Hippocampal formation (tissue), 2 donors: ENCODE measurements at places on chromosomes 1 and 21.

DNA sequence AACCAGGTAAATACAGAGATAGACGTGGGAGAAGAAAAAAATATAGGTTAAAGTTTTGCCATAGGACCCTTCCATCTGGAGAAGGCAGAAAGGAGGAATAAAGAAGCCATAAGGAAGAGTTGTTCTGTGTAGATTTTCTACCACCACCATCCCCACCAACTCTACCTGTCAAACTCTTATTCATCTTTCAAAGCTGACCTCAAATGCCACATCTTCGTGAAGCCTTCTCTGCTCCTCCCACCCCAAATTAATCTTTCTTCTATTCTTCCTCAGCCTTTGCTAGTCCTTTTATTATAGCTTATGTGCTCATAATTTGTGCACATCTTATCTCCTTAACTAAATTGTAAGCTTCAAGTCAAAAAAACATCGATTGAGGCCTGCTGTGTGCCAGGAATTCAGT is 1.3 kb upstream of the NECTIN4 start:
- DNase-seq: no peak

DNA sequence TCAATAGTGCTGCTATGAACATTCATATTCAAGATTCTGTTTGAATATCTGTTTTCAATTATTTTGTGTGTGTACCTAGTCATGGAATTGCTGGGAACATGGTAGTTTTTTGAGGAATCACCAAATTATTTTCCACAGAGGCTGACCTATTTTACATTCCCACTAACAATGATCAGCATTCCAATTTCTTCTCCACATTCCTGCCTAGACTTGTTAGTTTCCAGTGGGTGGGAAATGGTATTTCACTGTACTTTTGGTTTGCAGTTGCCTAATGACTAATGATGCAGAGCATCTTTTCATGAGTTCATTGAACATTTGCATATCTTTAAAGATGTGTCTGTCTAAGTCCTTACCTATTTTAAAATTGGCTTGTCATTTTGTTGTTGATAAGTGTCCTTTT is 1182.6 kb upstream of the B3GALT2 start:
- no peak for DNase-seq

- DNase-seq: no peak
These were observed 21.5 kb downstream of the WLS start for GRCh38 chr1:68210829-68211228.

DNA sequence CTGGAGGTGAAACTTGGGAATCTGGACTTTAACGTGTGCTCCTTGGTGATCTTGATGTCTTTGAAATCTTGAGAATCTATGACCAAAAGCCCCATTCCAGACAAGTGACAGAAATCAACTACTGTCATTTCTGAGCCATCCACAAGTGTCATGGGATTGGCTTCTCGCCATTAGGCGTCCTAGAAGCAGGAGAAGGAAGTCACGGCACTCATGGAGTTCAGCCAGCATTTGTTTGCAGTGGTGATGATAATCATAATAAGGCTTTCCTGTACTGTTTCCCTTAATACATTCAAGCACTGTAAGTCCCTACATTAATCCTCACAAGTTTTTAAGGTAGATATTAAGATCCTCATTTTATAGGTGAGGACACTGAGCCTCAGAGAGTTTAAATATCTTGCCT is 11.9 kb downstream of the F5 start:
- no peak for DNase-seq

GRCh38 chr1:234311414-234311813 is 61.8 kb upstream of the COA6 start:
- DNase-seq: no peak

- no peak for DNase-seq
These were observed 52.4 kb downstream of the SLC37A1 start for GRCh38 chr21:42565886-42566523.

- no peak for DNase-seq
These were observed 15.6 kb upstream of the RAP1A start for GRCh38 chr1:111603979-111604378.

DNA sequence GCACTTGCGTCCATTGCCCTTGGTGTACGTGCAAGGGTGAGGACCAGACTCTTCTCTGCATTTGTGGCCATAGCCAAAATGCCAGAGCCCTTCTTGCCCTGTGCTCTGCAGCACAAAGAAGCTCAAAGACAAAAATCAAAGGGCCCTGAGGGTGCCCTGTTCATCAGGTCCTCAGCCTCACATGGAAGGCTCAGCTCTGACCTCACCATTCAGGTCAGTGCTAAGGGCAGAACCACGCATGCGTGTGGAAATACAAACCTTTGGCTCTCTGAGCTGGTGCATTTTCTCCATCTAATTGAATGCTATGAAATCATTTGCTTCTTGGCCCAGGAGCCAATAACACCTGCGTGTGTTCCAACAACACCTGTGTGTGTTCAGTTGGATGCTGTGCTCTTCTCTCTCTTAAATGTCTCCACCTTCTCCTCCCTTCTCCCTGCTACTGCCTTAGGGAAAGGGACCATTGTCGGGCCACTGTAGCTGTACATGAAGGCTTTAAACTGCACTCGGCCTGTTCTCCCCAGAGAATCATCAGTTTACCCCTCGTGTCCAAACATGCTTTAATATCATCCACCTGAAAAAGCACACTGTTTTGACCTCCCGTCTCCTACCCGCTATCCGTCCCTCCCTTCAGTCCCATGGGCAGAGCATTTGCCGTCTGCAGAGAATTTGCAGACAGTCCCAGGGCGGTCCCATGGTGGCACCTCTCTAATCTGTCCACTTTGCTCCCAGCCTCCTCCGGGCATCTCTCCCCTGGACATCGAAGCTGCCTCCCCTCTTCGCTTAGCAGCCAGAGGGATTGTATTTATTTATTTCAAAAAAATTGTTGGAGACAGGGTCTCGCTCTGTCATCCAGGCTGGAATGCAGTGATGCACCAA is 60.6 kb downstream of the EVA1C start:
- no peak for DNase-seq

DNA sequence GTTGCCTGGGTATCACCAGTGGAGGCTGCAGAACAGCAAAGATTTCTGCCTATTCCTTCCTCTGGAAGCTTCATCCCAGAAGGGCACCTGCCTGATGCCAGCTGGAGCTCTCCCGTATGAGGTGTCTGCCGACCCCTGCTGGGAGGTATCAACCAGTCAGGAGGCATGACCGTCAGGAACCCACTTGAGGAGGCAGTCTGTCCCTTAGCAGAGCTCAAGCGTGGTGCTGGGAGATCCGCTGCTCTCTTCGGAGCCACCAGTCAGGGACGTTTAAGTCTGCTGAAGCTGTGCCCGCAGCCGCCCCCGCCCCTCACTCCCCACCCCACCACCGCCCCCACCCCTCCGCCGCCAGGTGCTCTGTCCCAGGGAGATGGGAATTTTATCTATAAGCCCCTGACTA is 23.1 kb upstream of the HFM1 start:
- no peak for DNase-seq

DNA sequence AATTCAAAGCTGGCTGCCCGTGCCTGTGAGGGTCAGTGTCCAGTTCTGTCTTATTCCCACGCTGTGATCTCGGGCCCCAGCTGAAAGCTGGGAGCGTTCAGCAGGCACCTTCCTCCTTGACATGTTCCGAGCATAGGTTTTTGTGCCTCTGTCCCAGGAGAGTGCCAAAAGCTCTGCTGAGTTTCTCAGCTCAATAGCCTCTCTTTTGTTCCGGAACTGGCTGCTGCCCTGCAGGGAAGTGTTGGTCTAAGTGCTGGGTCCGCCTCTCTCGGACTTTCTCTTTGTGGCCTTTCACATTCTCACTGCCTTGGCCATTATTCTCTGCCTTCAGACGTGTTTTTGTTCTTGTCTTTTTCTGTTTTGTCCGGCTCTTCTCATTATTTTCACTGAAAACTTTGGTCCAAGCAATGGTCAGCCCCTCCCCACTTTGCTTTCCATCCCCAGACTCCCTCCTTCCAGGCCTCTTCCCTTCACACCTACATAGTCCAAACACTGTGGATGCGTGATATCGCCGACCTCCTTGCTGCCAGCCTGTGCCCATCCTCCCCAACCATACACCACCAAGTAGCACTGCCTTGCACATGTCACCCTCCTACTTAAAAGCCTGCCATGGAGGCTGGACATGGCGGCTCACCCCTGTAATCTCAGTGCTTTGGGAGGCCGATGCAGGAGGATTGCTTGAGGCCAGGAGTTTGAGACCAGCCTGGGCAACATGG is 233.8 kb downstream of the RHOU start:
- DNase-seq: peak; percentile 35

DNA sequence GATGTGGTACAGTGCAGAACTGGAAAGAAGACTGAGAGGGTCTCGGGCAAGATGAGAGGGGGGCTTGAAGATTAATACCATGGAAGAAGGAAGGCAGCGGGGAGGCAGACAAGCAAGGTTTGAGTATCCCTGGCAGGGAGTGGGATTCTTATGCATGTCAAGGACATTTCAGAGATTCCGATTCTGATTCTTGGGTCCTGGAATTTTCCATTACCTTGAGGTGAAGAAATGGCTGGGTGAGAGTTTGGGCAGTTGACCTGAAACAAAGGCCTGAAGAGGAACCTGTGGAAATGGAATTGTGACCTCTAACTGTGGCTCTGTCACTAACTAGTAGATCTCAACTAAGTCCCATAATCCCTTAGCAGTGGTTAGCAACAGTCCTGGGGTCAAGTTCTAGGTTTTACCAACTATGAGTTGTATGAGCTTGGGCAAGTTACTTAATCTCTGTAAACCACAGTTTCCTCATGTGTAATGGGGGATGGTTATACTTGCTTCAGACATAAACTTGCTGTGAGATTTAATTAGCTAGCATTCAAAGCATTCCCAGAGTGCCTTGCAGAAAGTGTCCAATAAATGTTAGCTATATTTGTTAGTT is 8.6 kb upstream of the ACTN2 start:
- no peak for DNase-seq

DNA sequence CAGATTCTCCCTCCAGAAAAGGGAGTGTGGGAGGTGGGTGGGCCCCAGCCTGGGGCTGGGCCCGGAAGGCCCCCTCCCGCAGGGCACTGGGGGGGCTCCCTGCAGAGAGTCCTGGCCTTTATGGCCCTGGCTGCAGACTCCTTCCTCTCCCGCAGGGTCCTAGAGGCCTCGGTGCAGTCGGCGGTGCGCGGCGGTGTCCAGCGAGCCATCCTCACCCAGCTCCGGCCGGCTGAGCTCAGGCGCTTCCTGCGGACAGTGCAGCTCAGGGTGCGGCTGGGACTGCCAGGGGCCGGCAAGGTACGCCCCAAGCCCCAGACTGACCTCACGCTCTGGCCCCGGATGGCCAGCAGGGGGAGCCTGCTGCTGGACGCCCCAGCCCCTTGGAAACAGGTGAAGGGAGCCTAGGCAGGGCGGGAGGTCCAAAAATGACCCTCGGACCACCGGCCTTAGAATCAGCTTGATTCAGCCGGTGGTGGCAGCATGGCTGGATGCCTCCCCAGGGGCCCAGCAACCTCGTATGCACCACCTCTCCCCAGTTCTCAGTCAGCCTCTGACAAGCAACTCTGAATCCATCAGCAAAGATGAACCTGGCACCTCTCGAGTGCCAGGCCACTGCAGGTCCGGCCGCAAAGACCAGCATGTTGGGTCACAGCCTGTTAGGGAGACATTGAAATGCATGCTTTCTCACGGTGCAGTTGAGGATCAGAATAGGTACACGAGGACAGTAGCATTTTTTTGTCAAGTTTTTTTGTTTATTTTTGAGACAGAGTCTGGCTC is 20.6 kb downstream of the MTHFR start:
- no peak for DNase-seq

DNA sequence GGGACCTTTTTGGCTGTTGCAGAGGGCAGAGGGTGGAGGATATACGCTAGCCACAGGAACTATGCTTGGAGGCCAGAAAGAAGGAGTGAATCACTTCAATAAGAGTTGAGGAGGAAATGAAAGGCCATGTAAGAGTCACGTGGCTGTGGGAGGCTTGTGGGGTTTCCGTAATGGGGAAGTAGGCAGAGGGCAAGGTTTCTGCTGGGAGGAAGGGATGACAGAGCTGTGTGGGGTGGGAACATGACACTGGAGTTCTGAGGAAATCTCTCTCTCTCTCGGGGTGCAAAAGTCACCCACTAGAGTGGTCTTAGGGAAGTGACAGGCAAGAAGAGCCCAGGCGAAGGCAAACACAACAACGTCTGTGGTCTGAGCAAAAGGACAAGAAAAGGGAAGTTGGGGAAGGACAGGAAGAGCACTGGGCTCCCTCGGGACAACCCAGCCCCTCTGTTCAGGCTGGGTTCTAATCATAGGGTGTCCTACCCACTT is 3.9 kb upstream of the CD1C start:
- peak; percentile 34 for DNase-seq

- DNase-seq: peak; percentile 72
These were observed 11.7 kb upstream of the ENO1 start for GRCh38 chr1:8889925-8890785.
